ENCODE measurements at places on chromosomes 3 and 15. TPM values are rescaled to one million over a fixed set of nuclear protein-coding genes. Genes with fewer than 3 reads are reported as not detected.

The DOCK3 gene
- 0.25 TPM for polyA plus RNA-seq

GRCh38 chr3:197847866-197848401, 56.9 kb downstream of the LRCH3 start:
- no peak for DNase-seq

- DNase-seq, result no peak
These were observed 416.5 kb upstream of the RGMA start for GRCh38 chr15:93505506-93505905.

The NR2E3 gene
- not detected for polyA plus RNA-seq

GRCh38 chr15:84606653-84607120, 5.9 kb downstream of the ZSCAN2 start:
- peak; percentile 17 for DNase-seq
